ENCODE measurements at places on chromosomes 7 and 10. TPM values are rescaled to one million over a fixed set of nuclear protein-coding genes. Genes with fewer than 3 reads are reported as not detected.

RASSF4 gene
- total RNA-seq: 0.22 TPM

MUC12 gene
- not detected for total RNA-seq

ADCYAP1R1 gene
- not detected for total RNA-seq

STAG3 gene
- total RNA-seq: 1.1 TPM

- no peak for DNase-seq
Measured at GRCh38 chr10:127776816-127777215, 39.8 kb downstream of the FOXI2 start.

- DNase-seq: no peak
Measured at GRCh38 chr10:85600026-85600743, 766.4 kb downstream of the GRID1 start.

GPNMB gene
- 1.6 TPM for total RNA-seq

- DNase-seq: no peak
Measured at GRCh38 chr7:27375958-27376357, 133.4 kb downstream of the EVX1 start.

DNA sequence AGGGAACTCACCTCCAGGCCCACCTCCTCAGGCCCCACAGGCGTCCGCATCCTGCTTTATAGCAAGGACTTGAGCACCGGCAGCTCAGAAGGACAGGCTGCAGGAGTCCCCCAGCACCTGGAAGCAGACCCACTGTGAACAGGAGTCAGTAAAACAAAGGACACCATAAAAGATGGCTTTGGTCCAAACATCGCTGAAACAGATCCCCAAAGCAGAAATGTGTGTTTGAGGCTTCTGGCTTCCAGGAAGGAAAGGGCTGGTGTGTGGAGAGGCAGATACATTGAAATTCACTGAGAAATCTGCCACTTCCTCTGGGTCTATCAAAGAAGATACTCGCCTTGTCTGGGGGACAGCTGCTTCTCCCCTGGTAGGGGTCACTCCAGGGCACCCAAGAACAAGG lies 286.2 kb downstream of the PLXNA4 start:
- no peak for DNase-seq

MYL10 gene
- total RNA-seq: not detected

GRCh38 chr7:127884066-127884559 lies 147.1 kb downstream of the LRRC4 start:
- no peak for DNase-seq

DNA sequence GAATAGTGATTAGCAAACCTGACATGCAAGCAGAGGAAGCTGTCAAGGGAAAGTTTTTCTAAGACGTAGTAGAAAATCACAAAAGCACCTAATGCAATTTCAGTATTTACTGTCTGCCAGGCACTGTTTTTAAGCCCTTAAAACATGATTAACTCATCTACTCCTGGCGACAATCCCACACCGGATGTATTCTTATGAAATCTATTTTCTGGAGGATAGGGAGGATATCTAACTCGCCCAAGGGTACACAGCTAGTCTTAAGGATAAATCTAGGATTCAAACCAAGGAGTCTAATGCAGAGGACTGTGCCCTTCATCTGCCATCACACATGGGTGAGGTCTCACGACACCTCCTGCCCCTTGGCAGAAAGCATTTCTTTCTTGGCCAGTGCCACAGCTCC lies 47.8 kb upstream of the FIGNL1 start:
- DNase-seq: peak; percentile 88

- DNase-seq: no peak
Measured at GRCh38 chr10:114334301-114334700, 70.0 kb downstream of the AFAP1L2 start.

GRCh38 chr10:59898125-59898835 lies 8.1 kb downstream of the CCDC6 start:
- DNase-seq: no peak

DNA sequence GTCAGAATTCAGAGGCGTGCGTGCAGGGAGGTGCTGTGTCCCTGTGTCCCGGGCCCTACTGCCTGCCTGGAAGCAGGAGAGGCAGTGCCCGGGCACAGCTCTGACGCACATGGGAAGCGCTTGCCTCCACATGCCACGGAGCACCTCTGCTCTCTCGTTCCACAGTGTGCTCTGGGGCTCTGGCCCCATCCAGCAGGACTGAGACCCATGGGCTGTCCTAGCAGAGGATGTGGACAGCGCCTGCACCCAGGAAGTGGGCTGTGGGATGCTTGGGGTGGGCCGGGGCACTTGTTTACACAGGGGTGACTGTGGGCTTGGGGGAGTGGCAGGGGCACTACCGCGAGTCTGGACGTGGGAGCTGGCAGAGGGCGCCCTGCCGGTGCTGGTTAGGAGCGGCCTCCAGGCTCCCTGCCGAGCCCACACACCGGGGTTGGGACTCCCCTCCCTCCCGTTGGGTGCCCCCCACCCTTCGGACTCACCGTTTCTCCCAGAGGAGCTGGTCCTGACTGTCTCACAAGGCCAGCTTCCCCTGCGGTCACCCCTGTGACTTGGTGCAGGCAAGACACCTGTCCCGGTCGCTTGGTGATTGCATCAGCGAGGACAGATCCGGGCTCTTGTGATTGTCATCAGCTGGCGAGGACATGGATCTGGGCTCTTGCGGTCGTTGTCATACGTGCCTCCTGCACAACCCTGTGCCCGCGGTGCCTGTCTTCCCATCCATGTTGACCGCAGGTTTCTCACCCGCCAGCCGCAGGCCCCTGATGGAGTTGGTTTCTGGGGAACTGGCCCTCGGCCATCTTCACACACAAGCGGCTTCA lies 83.1 kb downstream of the NKX6-2 start:
- no peak for DNase-seq

GRCh38 chr10:95819620-95820329 lies 63.8 kb downstream of the ENTPD1 start:
- no peak for DNase-seq

SMIM30 gene
- 37.4 TPM for total RNA-seq

DNA sequence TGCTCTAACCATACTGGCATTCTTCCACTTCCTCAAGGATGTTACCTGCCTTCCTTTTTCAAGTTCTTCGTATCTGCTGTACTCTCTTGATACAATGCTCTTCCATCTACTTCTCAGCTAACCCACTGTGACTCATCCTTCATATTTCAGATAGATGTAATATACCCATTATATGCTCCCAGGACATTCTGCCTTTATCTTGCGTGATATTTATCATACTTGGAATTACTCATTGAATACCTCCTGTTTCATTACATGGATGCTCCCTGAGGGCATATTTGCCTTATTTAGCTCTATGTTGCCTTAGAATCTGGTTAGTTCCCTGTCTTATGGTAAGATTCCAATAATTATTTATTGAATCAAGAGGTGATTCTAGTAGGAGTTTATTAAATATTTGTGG lies 706.4 kb downstream of the SORCS3 start:
- peak; percentile 39 for DNase-seq

KLF14 gene
- total RNA-seq: not detected

DNA sequence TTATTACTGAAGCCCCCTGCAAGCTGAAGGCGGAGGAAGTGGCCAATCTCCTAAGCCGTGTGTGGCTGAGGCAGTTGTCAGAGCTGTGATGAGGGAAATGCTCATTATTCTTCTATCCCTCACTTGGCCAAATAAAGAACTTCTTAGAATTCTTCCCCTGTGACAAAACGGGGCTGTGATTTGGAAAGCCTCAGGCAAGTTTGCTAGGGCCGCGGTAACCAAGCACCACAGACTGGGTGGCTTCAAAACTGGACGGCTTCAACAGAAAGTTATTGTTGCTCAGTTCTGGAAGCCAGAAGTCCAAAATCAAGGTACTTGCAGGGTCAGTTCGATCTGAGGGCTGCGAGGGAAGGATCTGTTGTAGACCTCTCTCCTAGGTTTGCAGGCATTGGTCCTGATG lies 72.3 kb upstream of the STEAP1B start:
- DNase-seq: no peak

- DNase-seq: no peak
Measured at GRCh38 chr7:43612128-43612527, 29.2 kb downstream of the STK17A start.

- no peak for DNase-seq
Measured at GRCh38 chr10:80598951-80599350, 61.2 kb downstream of the SH2D4B start.

TRIM73 gene
- total RNA-seq: 3.7 TPM

- DNase-seq: no peak
Measured at GRCh38 chr10:89283936-89284475, 17.8 kb upstream of the IFIT2 start.

SLC26A3 gene
- not detected for total RNA-seq

- no peak for DNase-seq
Measured at GRCh38 chr7:43004082-43004481, 71.9 kb downstream of the MRPL32 start.

GRCh38 chr10:107148906-107149305 lies 15.6 kb downstream of the SORCS1 start:
- no peak for DNase-seq

DNA sequence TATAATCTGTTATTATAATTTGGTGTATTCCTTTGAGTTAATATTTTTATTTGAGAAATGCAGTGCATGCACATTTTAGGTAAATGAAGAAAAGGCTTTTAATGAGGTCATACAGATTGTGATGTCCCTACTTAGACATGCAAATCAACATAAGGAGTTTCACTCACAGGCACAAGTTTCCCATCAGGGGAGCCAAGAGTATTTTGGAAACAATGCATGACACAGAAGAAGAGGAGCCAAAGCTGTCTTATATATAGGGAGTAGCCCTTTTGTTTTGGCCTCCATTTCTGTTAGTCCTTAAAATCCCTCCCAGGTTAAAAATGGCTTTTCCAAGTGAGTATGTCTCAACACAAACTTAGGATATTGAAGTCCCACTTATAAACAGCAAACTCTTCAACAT lies 703.4 kb upstream of the ANKRD30A start:
- DNase-seq: no peak

Measured in MCF 10A (cell line).